Small intestine (tissue), 16 donors: ENCODE measurements at places on chromosomes 2 and 18.

- DNase-seq: no peak
These were observed 133.2 kb upstream of the ID2 start for GRCh38 chr2:8548619-8549150.

DNA sequence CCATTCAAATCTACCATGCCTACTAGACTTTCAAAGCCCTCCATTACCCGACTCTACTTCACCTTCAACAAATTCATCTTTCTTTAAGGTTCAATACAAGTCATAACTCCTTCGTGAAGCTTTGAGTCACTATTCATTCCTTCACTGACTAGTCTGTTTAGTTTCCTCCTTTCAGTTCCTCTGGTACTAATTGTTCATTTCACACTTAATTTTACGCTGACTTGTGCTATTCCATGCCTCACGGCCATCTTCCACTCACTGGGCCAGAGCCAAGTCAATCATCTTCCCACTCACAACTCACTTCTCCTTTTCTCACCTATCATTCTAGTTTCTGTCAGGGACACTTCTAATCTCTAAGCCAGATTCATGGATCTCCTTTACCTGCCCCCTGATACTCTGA, 136.2 kb downstream of the MTX2 start:
- no peak for DNase-seq

- DNase-seq: no peak
These were observed 23.6 kb downstream of the TEX44 start for GRCh38 chr2:231616296-231616695.

GRCh38 chr2:201218780-201219179, 35.8 kb downstream of the CASP10 start:
- DNase-seq: peak; percentile 65
